A549 treated with DMSO at 1 μM for 4 hours (cell line): ENCODE measurements at places on chromosomes 6 and 20. TPM values are rescaled to one million over a fixed set of nuclear protein-coding genes. Genes with fewer than 3 reads are reported as not detected.

The GABRR1 gene
- total RNA-seq, result not detected in 5 replicates

The CRIP3 gene
- total RNA-seq, result 0.45 to 0.83 TPM (median 0.58 TPM) in 5 replicates

The ADGB gene
- total RNA-seq, result not detected in 5 replicates

The OR2J3 gene
- total RNA-seq, result not detected in 5 replicates

The MUC22 gene
- total RNA-seq, result 0.01 to 0.02 TPM (median 0.02 TPM) in 3 of 5 replicates, not detected in the others

The SLC26A8 gene
- not detected in 5 replicates for total RNA-seq

The CALHM5 gene
- total RNA-seq, result 0.05 to 0.10 TPM (median 0.06 TPM) in 5 replicates

The ULBP3 gene
- total RNA-seq, result 3.7 to 5.0 TPM (median 4.0 TPM) in 5 replicates

The IPCEF1 gene
- 0.02 to 0.03 TPM in 2 of 5 replicates, not detected in the others for total RNA-seq

The SERPINB6 gene
- 133 to 147 TPM (median 141 TPM) in 5 replicates for total RNA-seq

The SLC22A16 gene
- not detected in 5 replicates for total RNA-seq

The GPR63 gene
- 0.53 to 0.68 TPM (median 0.61 TPM) in 5 replicates for total RNA-seq

The NNAT gene
- total RNA-seq, result not detected in 5 replicates

The CDSN gene
- not detected in 5 replicates for total RNA-seq

The PDYN gene
- not detected in 5 replicates for total RNA-seq

The CTCFL gene
- total RNA-seq, result not detected in 5 replicates

The CCN6 gene
- not detected in 5 replicates for total RNA-seq

The RIPPLY2 gene
- total RNA-seq, result 0.28 to 1.3 TPM (median 0.41 TPM) in 5 replicates

The ZFAND3 gene
- total RNA-seq, result 50.8 to 64.5 TPM (median 55.1 TPM) in 5 replicates

The TPX2 gene
- 98.8 to 113 TPM (median 111 TPM) in 5 replicates for total RNA-seq

The PCK1 gene
- total RNA-seq, result 0.03 TPM in 1 of 5 replicates, not detected in the others

The KCNK5 gene
- 1.00 to 1.5 TPM (median 1.4 TPM) in 5 replicates for total RNA-seq

The MCUR1 gene
- 8.4 to 15.7 TPM (median 14.3 TPM) in 5 replicates for total RNA-seq

The PPDPF gene
- total RNA-seq, result 248 to 342 TPM (median 288 TPM) in 5 replicates

The NMBR gene
- total RNA-seq, result not detected in 5 replicates

The SLC17A3 gene
- 0.80 to 1.4 TPM (median 0.93 TPM) in 5 replicates for total RNA-seq

The FRK gene
- total RNA-seq, result 1.5 to 2.1 TPM (median 1.8 TPM) in 5 replicates

The RFX6 gene
- total RNA-seq, result not detected in 5 replicates

The CST1 gene
- total RNA-seq, result 0.35 to 1.9 TPM (median 0.94 TPM) in 5 replicates

The VNN1 gene
- total RNA-seq, result 0.09 to 0.15 TPM (median 0.10 TPM) in 5 replicates

The GDAP1L1 gene
- not detected in 5 replicates for total RNA-seq
